Stimulated activated CD8-positive, alpha-beta memory T cell treated with anti-CD3 and anti-CD28 coated beads, Interleukin-2, amount 100 ng/mL, for 1 hour (primary cell): ENCODE measurements at places on chromosomes 3 and 15.

GRCh38 chr15:48371550-48371949, 40.3 kb downstream of the DUT start:
- no peak for DNase-seq

DNA sequence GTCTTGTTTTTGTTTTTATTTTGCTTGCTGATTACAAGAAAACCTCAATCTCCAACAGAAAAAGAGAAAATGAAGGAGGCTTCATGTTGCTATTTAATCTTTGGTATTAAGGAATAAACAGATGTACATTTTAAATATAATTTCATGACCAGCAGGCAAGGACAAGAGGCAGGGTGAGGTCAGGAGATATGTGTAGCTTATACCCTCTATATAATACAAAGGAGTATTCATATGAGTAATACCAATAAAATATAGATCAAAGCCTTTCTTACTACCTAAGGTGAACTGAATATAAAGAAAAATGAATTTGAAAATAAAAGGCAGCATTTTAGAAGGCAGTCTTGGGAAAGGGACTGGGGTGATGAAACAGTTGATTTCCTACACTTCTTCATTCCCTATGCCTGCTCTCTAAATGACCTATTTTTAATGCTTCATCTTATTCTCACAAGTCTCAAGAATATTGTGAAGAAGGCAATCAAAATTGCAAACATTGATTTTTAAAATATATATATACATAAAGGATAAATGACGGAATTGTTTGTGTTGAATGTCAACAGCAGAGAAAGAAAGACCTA, 8.6 kb upstream of the CBLB start:
- DNase-seq = no peak

GRCh38 chr3:123880998-123881561, 3.1 kb downstream of the MYLK start:
- no peak for DNase-seq

DNA sequence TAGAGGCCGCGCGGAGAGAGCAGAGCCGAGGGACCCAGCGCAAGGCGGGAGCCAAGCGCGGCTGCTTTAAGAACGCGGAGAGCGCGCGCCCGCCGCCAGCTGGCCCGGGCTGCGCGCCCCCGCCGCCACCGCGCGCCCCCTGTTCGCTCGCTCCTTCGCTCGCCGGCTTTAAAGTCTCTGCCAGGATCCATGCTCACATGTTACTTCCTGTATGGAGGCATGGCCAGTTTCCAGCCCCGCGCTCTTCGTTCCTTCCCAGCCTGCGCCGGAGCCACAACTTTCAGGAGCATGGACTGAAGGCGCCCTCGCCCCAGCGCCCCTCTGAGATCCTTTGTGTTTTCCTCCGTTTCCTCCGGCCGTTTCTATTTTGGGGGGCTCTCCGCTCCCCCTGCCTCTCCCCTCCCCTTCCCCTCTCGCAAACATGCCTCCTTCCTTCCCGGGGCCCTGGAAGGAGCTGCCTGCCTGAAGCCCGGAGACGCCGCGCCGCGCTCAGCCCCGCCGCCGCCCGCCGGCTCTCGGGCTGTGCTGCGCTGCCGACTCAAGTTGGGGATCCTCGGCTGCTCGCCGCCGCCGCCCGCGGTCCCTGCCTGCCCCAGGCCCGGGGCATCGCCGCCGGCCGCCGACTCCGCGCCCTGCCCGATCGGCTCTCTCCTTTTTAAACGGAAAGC, at the start of gene PTPRG:
TSS of gene PTPRG (plus strand) at position 198 of the 668 bp plus-strand sequence. CDS start 717 bp downstream, outside the sequence.
- DNase-seq = no peak

DNA sequence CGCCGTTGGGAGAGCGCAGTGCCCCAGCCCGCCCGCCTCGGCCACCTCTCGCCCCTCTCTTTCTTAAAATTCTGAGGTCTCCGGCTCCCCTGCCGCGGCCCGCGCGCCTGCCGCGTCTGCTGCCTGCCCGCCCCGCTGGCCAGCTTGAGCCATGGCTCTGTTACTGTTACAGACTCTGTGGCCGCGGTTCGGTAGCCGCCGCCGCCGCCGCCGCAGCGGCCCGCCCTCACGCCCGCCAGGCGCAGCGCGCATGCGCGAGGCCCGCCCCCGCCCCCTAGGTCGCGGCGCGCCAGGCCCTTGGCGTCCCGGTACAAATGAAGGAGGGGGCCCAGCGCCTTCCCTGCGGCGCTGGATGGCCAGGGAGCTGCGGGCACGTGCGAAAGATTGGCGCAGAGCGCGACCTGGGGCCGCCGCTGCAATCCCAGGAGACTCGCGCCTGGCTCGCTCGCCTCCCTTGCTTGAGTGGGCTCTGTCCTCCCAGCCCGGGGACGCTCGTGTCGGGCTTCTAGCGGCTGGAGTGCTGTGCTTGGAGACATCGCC, at the start of gene ONECUT1:
TSS of gene ONECUT1 (minus strand) at position 168 of the 540 bp plus-strand sequence. CDS start 452 bp downstream, outside the sequence.
- no peak for DNase-seq

DNA sequence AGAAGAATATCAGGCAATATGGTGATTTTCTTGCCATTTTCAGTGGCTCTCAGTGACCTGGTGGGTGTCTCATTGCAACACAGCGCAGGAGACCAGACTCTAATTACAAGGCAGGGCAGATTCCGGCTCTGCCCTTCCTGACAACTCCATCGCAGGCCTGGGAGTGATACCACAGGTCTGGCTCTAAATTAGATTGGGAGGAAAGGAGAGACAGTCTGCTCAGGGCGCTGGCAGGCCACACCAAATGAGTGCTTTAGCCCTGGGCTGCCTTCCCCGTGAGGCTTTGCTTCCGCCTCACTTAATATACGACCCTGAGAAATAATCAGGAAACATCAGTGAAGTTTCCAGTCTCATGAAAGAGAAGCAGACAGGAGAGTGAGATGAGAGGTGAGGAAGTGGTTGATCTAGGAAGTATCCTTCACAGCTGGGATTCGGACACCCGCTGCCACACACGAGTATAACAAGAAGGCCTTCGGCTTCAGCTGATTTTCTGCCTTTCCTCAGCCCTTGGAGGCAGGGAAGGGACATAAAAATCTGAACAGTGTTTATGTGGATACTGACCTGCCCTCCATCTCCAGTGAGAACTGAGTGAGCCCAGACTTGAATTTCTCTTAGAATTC, 73.7 kb upstream of the PROK2 start:
- DNase-seq = no peak

DNA sequence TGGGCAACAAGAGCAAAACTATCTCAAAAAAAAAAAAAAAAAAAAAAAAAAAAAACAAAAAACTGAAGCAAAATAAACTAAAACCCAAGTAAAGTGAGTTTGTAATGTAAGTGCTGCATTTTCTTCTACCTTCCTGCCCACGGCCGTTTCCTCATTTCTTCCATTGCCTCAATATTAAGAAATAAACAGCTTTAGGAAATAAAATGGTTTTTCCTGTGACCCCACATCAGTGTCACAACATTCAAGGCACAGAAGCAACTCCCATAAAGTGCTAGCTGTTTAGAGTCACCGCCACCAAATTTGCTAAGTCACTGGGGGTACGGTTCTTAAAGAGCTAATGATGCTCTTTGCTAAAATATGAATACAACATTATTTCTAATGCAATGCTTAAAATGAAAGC, 3.3 kb downstream of the PKM start:
- DNase-seq = no peak

- DNase-seq = no peak
Observed at GRCh38 chr3:67416703-67417102, 237.7 kb downstream of the SUCLG2 start.

DNA sequence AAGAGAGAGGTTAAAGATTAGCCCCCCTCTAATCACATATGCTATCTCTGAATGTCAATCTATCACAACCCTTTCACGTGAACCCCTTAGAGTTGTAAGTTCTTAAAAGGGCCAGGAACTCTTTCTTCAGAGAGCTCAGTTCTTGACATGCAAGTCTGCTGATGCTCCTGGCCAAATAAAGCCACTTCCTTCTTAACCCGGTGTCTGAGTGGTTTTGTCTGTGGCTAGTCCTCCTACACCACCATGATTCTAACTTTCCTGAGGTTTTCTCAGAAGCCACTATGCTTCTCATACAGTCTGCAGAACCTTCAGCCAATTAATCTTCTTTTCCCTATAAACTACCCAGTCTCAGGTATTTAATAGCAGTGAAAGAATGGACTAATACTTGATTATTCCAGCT, 231.1 kb upstream of the CNTN6 start:
- DNase-seq = no peak

- DNase-seq = no peak
Observed at GRCh38 chr3:146037697-146038096, 123.3 kb downstream of the PLOD2 start.

GRCh38 chr15:65084500-65085206, 8.1 kb downstream of the KBTBD13 start:
- no peak for DNase-seq
